Ovary (tissue), 10 donors: ENCODE measurements at places on chromosomes 5 and 9. TPM values are rescaled to one million over a fixed set of nuclear protein-coding genes. Genes with fewer than 3 reads are reported as not detected.

- no peaks in the 10 kb centered on the region for H3K36me3 ChIP-seq
- DNase-seq, result no peak
- H3K27ac ChIP-seq, result no peak overlapping the region
Measured at GRCh38 chr9:90860826-90861225, 59.2 kb downstream of the SYK start.

The SMIM32 gene
- not detected for total RNA-seq

GRCh38 chr5:17794815-17795214, 160.6 kb downstream of the TAF11L14 start:
- no peak overlapping the region for H3K27ac ChIP-seq
- DNase-seq, result no peak
- no peaks in the 10 kb centered on the region for H3K36me3 ChIP-seq

The C5orf58 gene
- total RNA-seq, result not detected

DNA sequence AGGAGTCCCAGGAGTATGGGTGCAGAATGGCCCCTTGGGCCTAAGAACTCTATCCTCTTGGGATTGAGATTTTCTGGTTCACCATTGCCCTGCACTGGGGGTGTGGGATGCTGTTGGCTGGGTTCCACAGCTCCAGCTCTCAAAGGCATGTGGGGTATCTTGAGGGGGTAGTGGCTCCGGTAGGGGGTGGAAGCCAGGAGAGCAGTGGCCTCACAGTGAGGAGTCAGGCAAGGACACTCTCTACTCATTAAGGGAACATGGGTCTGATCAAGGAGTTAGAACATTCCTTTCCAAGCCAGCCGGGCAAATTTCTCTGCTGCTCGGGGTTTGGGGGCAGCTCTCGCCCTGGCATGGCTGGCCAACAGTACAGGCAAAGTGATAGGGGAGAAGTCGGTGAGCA, 33.0 kb downstream of the LARP1 start:
- no peaks in the 10 kb centered on the region for H3K27me3 ChIP-seq
- peaks cover 21% of the 10 kb centered on the region for H3K4me1 ChIP-seq
- no peaks in the 10 kb centered on the region for H3K36me3 ChIP-seq
- no peak overlapping the region for H3K27ac ChIP-seq

- DNase-seq, result no peak
- H3K4me1 ChIP-seq, result no peaks in the 10 kb centered on the region
- no peaks in the 10 kb centered on the region for H3K36me3 ChIP-seq
- no peaks in the 10 kb centered on the region for H3K27me3 ChIP-seq
Measured at GRCh38 chr5:157476702-157477408, 16.8 kb downstream of the NIPAL4 start.

DNA sequence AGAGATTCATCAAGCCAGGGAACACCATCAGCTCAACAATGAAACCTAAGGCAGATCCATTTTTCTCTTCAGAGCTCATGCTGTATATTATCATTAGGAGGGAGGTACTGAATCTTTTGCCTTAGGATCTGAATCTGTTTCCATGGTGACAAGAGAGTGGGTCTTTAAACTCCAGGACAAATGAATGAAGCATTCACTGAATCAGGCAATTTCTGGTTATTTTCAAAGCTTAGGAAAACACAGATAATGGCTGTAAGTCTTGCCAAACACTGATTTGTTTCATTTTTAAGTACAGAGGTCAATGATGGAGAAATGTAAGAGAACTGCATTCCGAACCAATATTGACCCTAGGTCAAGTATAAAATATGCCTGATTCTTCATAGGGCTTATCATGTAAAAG, 84.9 kb downstream of the GNA14 start:
- no peak overlapping the region for H3K27ac ChIP-seq
- DNase-seq, result no peak
- no peaks in the 10 kb centered on the region for H3K4me1 ChIP-seq
- H3K4me3 ChIP-seq, result no peak overlapping the region
- no peaks in the 10 kb centered on the region for H3K27me3 ChIP-seq

DNA sequence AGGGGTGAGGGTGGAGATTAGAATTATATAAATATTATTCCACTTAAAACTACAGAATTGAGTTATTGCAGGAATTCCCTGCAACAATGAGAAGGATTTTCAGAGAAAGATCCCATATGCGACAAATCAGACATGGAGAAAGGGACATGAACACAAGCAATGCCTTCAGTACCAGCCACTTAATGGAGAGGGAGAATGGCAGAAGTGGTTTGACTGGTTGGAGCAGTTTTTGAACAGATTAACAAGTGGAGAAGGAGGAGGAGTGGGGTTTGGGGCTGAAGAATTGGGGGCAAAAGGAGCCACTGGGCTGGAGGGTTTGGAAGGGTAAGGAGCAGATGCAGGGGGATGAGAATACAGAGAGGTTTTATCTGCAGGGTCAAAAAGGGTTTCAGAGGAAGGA, 620.9 kb upstream of the PTPRD start:
- no peak for DNase-seq
- no peaks in the 10 kb centered on the region for H3K36me3 ChIP-seq
- H3K4me3 ChIP-seq, result no peak overlapping the region
- no peaks in the 10 kb centered on the region for H3K4me1 ChIP-seq

DNA sequence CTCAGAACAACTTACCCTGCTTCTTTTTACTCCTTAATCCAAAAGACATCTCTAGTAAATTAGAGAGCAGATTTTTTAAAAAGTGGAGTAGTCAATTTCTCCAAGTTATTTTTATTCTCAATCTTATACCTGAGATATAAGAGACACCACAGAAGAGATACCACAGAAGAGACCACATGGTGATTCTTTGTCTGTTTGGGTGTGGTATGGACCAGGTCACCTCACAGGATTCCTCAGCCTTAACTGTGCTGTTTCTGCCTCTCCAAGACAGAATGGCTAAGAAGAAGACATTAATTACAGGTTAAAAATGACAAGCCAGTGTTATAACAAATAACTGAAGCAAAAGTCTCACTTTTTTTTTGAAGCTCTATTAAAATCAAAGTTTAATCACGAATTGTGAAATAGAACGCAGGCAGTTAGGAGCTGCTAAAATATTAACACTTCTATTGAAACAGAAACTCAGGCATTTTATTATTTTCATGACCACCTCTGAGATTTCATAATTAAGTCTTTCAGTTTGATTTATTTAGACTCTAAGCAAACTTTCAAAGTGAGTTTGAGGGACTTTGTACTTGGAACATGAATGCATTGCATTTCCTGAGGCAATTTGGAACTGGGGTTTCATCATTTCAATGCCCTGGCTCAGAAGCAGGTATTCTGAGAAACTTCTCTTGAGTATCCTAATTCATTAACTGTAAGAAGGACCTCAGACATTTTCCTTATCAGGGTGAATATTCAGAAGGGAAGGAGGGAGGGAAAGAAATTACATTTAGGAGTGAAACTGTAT, 280.7 kb downstream of the KCTD16 start:
- no peak for DNase-seq
- H3K4me1 ChIP-seq, result no peaks in the 10 kb centered on the region

GRCh38 chr5:92409134-92409533, 1026.0 kb upstream of the ARRDC3 start:
- H3K27ac ChIP-seq, result no peak overlapping the region
- DNase-seq, result no peak
- no peak overlapping the region for H3K4me3 ChIP-seq
- H3K36me3 ChIP-seq, result no peaks in the 10 kb centered on the region

DNA sequence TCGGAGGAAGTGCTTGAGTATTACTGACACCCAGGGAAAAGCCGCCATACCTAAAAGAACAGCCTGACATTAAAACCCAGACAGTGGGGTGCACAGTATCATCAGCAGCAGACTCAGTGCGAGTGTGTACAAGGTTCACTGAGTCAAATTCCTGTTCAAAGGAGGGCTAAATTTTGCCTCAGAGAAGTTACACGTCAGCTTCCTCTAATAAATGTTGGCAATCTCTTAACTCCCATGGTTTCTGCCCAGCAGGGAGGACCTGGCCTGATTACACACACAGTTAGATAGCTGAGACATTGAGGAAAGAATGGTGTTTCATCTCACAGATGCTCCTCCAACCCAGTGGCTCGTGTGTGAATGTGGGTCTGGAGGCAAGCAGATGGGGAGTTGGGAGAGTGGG, 38.2 kb downstream of the NIPSNAP3B start:
- H3K27ac ChIP-seq, result no peak overlapping the region
- no peak for DNase-seq
- H3K4me1 ChIP-seq, result no peaks in the 10 kb centered on the region
- H3K27me3 ChIP-seq, result no peaks in the 10 kb centered on the region

The TEX48 gene
- not detected for total RNA-seq

- peak; percentile 66 for DNase-seq
- no peaks in the 10 kb centered on the region for H3K4me1 ChIP-seq
- H3K36me3 ChIP-seq, result no peaks in the 10 kb centered on the region
- H3K27me3 ChIP-seq, result no peaks in the 10 kb centered on the region
- no peak overlapping the region for H3K27ac ChIP-seq
Measured at GRCh38 chr9:22158927-22159346, 149.8 kb upstream of the CDKN2B start.

DNA sequence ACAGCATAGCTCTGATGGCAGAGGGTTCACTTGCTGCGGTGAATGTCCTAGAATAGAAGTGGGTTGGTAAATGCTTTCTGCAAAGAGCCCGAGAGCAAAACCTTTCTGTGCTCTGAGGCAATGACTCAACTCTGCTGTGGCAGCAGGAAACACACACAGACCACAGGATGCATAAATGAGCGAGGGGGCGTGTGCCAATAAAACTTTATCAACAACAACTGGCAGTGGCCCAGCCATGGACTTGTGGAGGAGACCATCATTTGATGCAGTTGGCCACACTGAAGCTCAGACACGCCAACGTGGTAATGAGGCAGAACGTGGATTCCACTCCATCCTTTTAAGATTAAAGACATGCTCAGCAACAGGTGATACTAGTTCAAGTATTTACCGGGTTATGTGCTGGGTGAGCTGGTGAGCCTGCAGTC, 6.8 kb downstream of the MRPL36 start:
- H3K27me3 ChIP-seq, result no peaks in the 10 kb centered on the region
- no peak for DNase-seq
- no peak overlapping the region for H3K27ac ChIP-seq
- H3K36me3 ChIP-seq, result no peaks in the 10 kb centered on the region
- H3K4me1 ChIP-seq, result no peaks in the 10 kb centered on the region

GRCh38 chr5:157989296-157989695, 130.4 kb upstream of the CLINT1 start:
- H3K27me3 ChIP-seq, result no peaks in the 10 kb centered on the region
- H3K4me1 ChIP-seq, result no peaks in the 10 kb centered on the region
- DNase-seq, result no peak
- no peak overlapping the region for H3K27ac ChIP-seq
- H3K4me3 ChIP-seq, result no peak overlapping the region
- H3K36me3 ChIP-seq, result no peaks in the 10 kb centered on the region

GRCh38 chr9:91942201-91942600, 7.8 kb downstream of the ROR2 start:
- H3K4me1 ChIP-seq, result peaks cover 7% of the 10 kb centered on the region
- DNase-seq, result no peak
- no peak overlapping the region for H3K27ac ChIP-seq

GRCh38 chr9:105879181-105879580, 184.8 kb downstream of the TMEM38B start:
- H3K4me3 ChIP-seq, result no peak overlapping the region
- H3K4me1 ChIP-seq, result no peaks in the 10 kb centered on the region
- H3K27ac ChIP-seq, result no peak overlapping the region
- DNase-seq, result no peak

The PKD2L2 gene
- not detected for total RNA-seq

DNA sequence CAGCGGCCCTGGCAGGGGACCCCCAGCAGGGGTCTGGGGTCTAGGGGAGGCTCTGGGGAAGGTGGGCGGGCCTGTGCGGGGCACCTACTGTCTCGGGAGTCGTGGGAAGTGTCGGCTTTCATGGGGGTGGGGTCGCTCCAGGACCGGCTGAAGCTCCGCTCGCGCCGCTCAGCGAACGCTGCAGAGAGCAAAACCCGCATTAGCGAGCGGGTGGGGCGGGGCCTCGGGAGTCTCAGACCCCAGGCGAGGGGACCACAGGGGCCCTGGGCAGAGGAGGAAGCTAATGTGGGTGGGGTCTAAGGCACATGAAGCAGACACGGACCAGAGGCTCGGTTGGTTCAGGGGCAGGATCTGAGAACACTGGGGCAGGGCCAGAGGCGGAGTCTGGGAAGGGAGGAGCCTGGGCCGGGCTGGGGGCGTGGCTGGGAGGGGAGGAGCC, 5.5 kb downstream of the NSMF start:
- peaks cover 13% of the 10 kb centered on the region for H3K4me1 ChIP-seq
- peak overlapping the region; percentile 25 for H3K4me3 ChIP-seq
- no peaks in the 10 kb centered on the region for H3K36me3 ChIP-seq
- no peak overlapping the region for H3K27ac ChIP-seq
- DNase-seq, result peak; percentile 72
- H3K27me3 ChIP-seq, result no peaks in the 10 kb centered on the region

GRCh38 chr5:128487041-128487440, 51.0 kb downstream of the FBN2 start:
- H3K4me3 ChIP-seq, result no peak overlapping the region
- H3K4me1 ChIP-seq, result peaks cover 1% of the 10 kb centered on the region
- H3K36me3 ChIP-seq, result no peaks in the 10 kb centered on the region
- DNase-seq, result no peak
- H3K27ac ChIP-seq, result no peak overlapping the region

DNA sequence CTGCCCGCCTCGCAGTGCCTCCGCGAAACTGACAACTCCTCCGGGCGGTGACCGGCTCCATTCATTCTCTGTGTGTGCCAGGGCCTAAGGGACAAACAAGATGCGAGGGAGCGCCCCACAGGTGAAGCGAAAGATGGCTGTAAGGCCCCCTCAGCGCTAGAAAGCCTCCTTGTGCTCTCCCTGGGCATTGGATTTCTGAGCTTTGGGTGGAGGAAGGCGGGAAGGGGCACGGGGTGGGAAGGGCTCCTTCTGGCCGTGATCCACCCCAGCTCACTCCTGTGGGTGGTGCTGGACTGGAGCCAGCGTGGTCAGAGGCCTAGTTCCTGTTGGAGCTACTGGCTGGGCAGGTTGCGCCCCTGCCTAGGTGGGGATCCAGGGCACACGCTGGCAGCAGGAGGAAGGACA, 943 bp downstream of the GALNT12 start:
- no peaks in the 10 kb centered on the region for H3K36me3 ChIP-seq
- H3K27me3 ChIP-seq, result no peaks in the 10 kb centered on the region

The TNPO1 gene
- 77.8 TPM for total RNA-seq

DNA sequence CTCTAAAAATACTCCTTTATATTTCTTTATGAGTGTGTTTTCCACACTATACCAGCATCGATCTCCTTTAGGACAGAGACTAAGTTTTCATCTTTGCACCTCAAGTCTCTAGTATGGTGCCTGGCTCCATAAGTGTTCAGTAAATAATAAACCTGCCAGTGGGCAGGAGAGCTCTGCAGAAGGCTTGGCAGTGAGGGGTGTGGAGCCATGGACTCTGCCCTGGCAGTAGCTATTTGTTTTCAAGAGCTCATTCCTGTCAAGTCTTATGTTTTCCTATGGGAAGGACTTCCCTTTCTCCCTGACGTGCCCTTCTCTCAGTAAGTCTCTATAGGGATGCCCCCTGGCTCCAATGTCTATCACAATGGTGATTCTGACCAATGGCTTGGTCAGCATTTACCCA, 252.2 kb downstream of the PIK3R1 start:
- no peak for DNase-seq
- no peaks in the 10 kb centered on the region for H3K36me3 ChIP-seq
- H3K4me1 ChIP-seq, result no peaks in the 10 kb centered on the region
- no peak overlapping the region for H3K4me3 ChIP-seq
- no peak overlapping the region for H3K27ac ChIP-seq

DNA sequence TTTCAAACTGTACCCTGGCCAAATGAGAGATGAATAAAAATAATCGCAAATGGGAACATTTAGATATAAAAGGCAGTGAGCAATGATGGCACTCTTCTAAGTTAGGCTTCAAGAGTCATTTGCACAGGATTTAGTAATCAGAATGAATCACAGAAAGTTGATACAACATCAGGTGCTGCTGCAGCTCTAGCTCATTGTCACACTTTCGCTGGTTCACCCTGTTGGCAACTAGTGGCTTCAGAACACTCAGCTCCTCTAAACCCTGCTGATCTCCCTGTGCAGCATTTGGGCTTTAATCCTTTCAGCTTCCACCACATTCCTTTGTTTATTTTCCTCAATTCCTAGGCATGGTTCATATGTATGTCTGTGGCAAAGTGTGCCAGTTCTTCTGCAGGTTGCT, 2071.2 kb upstream of the CDH6 start:
- H3K4me1 ChIP-seq, result no peaks in the 10 kb centered on the region
- DNase-seq, result no peak
